ENCODE measurements at places on chromosomes 11 and 22.

DNA sequence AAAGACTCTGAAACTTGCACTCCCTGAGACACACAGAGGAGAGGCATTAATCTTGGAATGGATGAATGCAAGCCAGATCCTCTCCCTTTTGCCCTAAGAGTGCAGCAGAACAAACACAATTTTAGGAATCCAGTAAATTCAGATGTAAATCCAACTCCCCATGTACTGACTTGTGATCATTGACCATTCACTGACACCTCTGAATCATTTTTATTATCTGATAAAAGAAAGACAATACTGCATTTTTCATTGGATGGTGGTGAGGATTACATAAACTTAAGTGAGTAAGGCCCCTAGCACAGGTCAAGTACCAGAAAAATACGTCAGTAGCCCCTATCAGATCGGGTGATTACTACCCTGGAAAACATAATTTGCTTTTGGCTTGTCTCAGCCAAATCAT lies 782.9 kb upstream of the API5 start:
- DNase-seq = no peak

DNA sequence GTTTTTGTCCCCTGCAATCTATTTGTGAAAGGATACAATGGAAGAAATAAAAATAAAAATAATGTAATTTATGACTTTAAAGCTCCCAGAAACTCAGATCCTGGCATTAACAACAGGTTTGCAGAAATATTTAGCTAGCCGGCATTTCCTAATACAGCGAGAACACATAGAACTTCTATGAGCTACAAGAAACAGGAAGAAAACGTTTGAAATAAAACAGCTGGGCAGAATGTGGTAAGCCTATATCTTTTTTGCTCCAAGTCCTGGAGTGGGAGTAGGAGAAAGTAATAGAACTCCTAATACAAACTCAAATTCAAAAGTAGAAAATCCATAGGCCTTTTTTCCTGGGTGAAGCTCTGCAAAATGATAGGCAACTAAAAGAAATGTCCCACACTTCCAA lies 29.6 kb upstream of the FIBIN start:
- DNase-seq = no peak

- no peak for DNase-seq
These were observed 196.7 kb upstream of the GUCY1A2 start for GRCh38 chr11:107215010-107215409.

DNA sequence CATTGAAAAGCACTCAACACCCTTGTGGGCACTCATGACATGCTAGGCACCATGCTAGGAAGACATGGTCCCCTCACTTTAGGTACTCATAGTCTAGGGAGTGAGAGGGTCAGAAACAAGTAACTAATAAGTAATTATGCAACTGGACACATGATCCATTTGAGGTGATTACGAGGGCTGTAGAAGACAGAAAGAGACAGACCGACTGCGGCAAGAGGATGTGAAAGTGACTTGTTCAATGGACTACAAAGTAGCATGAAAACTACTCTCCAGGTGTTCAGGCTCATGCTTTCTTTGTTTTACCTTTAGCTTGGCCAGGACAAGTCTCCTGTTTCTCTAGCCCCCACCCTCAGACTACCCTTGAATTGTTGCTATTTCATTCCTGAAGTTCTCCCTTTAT lies 310.8 kb upstream of the SORL1-AS1 start:
- no peak for DNase-seq

DNA sequence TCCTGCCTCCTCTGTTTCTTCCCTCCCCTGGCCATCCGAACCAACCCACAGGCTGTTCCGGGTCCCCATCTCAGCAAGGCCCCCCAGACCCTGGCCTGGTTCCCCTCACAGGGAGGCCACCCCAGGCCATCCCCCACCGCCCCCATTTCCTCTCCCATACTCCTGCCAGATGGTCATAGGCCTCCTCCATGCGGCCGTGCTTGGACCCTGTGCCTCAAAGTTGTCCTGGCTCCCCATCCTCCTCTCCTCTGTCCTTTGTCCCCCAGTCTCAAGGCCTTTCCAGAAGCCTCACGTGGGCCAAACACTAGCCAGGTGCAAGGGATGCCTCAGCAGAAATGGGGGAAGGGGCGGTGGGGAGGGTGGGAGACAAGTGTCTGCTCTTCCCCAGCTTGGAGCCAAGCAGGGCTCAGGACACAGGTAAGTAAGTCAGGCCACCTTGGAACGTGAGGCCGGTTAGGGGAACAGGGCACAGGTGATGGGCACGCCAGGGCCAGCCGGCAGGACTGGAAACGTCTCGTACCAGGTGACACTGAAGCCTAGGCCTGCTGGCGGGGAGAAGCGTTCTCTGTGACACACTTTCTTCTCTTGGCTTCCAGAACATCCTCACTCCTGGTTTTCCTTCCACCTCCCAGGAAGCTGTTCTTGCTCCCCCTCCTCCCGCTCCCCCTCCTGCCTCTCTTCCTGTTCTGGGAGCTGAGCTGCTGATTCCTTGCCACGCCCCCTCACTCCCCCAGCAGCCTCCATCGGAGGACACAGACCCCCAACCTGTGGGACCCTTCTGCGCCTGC lies 31.5 kb upstream of the SLC22A12 start:
- peak; percentile 72 for DNase-seq
